Left lung (tissue), 14 donors: ENCODE measurements at places on chromosomes 1 and 21. TPM values are rescaled to one million over a fixed set of nuclear protein-coding genes. Genes with fewer than 3 reads are reported as not detected.

The SPATA45 gene
- 0.89 TPM for polyA plus RNA-seq

The EYA3 gene
- 32.5 TPM for polyA plus RNA-seq

The PLPPR4 gene
- polyA plus RNA-seq = 49.1 TPM

The RUNX3 gene
- 1.2 TPM for polyA plus RNA-seq

DNA sequence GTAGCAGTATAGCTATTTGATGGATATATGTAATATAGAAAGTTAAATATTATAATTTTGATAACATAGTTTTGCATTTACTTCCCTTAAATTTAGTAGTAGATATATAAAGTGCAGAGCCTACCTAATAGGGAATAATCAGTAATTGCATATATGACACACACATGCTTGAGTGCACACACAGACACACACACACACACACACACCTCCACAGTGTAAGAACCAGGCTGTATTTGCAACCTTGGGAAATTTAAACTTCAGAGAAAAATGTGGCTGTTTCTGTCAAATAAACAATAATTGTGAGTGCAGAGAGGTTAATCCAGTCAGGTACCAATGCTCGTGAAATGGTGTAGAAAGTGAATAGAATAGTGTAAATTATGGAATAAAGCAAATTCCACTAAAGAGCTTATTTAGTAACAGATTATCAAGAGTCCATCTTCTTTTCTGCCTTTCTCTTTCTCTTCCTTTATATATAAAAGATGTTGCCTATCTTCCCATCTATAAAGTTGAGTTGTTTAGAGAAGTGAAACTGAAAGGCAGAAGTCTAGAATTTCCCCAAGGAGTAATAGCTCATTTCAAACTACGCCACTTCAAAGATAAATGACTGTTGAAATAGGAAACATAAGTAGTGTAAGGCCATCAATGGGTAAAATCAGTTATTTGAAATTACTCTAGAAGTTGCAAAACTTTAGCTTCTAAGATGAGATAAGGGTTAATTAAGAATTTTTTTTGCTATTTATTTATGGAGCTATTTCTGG is 273.7 kb downstream of the SRGAP2C start:
- no peak for DNase-seq

DNA sequence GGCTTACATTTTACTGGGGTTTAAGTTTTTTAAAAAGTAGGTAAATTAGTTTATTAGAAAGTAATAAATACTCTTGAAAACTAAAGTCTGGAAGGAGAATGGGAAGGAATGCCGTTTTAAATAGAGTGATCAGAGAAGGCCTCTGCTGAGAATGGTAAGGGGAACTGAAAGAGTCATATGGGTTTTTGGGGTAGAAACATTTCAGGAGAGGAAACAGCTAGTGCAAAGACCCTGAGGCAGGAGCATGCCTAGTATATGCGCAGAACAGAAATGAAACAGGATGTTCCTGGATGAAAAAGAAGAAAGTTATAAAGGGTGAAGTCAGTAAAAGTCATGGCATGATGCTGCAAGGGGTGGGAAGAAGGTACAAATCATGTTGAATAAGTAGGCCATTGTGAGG is 38.9 kb downstream of the ZC3H11B start:
- DNase-seq = no peak

GRCh38 chr1:198922638-198923430 is 284.0 kb downstream of the PTPRC start:
- no peak for DNase-seq

DNA sequence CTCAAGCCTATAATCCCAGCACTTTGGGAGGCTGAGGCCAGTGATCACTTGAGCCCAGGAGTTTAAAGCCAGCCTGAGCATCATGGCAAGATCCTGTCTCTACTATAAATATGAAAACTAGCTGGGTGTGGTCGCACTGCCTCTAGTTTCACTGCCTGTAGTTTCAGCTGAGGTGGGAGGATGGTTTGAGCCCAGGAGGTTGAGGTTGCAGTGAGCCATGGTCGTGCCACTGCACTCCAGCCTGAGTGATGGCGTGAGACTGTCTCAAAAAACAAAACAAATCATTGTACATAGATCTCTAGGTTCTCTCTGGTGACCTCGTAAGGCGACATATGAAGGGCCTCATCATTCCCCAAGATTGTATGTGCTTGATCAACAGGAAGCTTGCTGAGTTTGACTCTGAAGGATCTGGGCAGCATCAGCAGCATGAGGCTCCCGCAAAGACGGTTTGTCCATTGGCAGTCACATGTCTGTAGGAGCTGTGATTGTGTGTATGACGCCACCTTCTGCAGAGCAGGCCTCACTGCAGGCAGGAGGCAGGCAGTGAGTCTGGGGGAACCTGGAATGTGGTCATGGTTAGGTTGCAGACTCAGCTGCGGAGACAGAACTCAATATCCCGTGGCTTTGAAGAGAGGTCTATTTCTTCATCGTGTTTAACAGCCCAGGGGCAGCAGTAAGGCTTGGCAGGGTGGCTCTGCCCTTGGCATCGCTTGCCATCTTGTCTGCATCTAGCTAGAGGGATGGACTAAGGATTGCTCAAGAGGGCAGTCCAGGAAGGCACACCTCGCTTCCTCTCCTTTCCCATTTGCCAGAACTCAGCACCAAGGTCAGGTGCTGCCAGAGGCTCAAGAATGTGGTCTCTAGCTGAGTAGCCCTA is 14.0 kb downstream of the ATP5PO start:
- peak; percentile 54 for DNase-seq

- no peak for DNase-seq
Observed at GRCh38 chr1:51000651-51001050, 30.6 kb downstream of the CDKN2C start.

DNA sequence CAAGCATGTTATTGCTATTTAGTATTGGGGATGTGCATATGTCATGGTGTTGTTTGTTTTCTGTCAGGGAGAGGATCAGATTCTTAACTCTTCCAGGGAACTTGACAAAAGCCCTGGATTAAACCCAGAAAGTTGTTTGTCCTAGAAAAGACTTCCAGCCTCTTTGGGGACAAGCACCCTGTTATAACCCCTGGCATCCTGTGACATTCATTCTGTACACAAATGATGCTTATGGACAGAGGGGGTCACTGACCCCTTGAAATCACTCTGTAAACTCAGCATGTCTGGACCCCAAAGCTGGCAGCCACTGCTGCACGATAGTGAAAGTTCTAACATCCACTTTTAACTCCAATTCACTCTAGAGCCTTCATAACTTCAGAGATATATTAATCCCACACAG is 81.2 kb downstream of the PROX1 start:
- no peak for DNase-seq

DNA sequence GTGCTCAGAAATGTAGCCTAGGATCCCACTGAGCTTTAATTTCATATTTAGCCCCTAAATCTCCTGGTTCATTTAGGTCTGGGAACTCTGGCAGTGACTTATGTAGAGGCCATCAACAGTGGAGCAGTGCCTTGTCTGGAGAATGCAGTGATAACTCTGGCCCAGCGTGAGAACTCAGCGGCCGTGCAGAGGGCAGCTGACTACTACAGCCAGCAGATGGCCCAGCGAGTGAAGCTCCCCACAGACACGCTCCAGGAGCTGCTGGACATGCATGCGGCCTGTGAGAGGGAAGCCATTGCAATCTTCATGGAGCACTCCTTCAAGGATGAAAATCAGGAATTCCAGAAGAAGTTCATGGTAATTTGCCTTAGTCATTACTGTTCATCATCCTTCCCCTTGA is 17.8 kb downstream of the GBP6 start:
- no peak for DNase-seq

- no peak for DNase-seq
Observed at GRCh38 chr21:23930565-23930964, 1676.7 kb downstream of the MRPL39 start.

DNA sequence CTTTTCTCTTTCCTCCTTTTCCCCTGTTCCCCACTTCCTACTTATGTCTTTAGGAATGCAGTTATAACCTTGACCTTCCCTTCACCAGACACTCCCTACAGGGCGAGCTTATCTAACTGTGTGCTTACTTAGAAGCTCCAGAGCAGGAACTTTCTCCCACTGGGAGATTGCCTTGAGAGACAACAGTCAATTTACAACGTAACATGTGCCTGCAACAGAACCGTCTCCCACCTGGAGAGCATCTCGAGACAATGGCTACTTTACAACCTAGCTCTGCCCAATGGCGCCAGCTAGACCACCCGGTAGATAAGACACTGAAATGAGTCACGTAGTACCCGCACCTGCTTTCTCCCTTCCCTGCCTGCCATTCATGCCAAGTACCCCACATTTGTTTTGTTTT is 16.7 kb downstream of the HMGN1 start:
- no peak for DNase-seq

DNA sequence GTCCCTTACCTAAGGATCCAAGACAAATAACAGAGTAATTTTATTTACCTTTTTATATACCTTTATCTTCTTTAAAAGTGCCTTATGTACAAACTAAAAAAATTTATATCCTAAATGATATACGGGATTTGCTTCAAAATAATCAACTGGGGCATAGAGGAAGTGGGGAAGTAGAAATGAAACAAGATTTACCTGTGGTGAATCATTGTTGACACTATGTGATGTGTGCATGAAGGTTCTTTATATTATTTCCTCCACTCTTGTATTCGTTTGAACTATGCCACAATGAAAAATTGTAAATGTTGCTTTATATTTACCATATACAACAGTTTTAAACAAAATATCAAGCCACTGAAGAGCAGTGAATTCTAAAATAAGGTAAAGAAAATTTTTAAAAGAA is 13.0 kb downstream of the RGS7 start:
- DNase-seq = no peak
